ENCODE measurements at places on chromosomes 1 and 21.
A peak's percentile ranks its signal among the peaks of the same experiment; 100 is the strongest.

DNA sequence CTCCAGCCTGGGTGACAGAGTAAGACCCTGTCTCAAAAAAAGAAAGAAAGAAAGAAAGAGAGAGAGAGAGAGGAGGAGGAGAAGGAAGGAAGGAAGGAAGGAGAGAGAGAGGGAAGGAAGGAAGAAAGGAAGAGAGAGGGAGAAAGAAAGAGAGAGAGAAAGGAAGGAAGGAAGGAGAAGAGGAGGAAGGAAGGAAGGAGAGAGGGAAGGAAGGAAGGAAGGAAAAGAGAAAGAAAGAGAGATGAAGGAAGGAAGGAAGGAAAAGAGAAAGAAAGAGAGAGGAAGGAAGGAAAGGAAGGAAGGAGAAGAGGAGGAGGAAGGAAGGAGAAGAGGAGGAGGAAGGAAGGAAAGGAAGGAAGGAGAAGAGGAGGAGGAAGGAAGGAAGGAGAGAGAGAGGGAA, 82.2 kb upstream of the ATP1B1 start:
- H3K4me3 ChIP-seq = no peak overlapping the region
- peaks cover 12% of the 10 kb centered on the region for H3K4me1 ChIP-seq
- no peaks in the 10 kb centered on the region for H3K36me3 ChIP-seq
- H3K27me3 ChIP-seq = no peaks in the 10 kb centered on the region
- DNase-seq = no peak
- no peak overlapping the region for H3K27ac ChIP-seq

GRCh38 chr1:29384496-29385015, 148.2 kb downstream of the PTPRU start:
- H3K36me3 ChIP-seq = peaks cover under 1% of the 10 kb centered on the region
- peaks cover 11% of the 10 kb centered on the region for H3K4me1 ChIP-seq
- H3K27me3 ChIP-seq = peaks cover 29% of the 10 kb centered on the region
- DNase-seq = no peak
- H3K27ac ChIP-seq = no peak overlapping the region
- no peak overlapping the region for H3K4me3 ChIP-seq

GRCh38 chr1:195939844-195940243, 668.4 kb downstream of the KCNT2 start:
- no peak overlapping the region for H3K4me3 ChIP-seq
- no peaks in the 10 kb centered on the region for H3K27me3 ChIP-seq
- no peak overlapping the region for H3K27ac ChIP-seq
- no peaks in the 10 kb centered on the region for H3K36me3 ChIP-seq

- no peak for DNase-seq
- peak overlapping the region; percentile 61 for H3K4me3 ChIP-seq
- H3K27me3 ChIP-seq = no peaks in the 10 kb centered on the region
- peaks cover 24% of the 10 kb centered on the region for H3K4me1 ChIP-seq
- H3K36me3 ChIP-seq = no peaks in the 10 kb centered on the region
Measured at GRCh38 chr1:150981177-150981804, 801 bp upstream of the ANXA9 start.

DNA sequence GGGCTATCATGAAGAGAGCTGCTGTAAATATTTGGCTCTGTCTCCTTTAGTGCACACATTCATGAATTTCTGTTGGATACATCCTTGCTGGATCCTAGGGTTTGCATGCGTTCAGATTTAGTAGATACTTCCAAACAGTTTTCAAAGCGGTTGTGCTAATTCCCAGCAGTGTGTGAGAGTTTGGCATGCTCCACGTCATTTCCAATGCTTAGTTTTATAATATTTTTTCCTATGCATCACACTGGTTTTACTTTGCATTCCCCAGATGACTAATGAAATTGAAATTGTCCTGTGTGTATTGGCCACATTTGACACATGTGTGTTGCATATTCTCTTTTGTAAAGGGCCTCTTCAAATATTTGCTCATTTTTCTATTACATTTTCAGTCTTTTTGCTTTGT, 18.5 kb upstream of the AADACL3 start:
- H3K27me3 ChIP-seq = peaks cover 5% of the 10 kb centered on the region
- DNase-seq = no peak
- H3K4me1 ChIP-seq = no peaks in the 10 kb centered on the region
- no peak overlapping the region for H3K4me3 ChIP-seq
- H3K36me3 ChIP-seq = no peaks in the 10 kb centered on the region

GRCh38 chr21:41819236-41819855, 52.5 kb upstream of the RIPK4 start:
- peaks cover 8% of the 10 kb centered on the region for H3K4me1 ChIP-seq
- peaks cover 10% of the 10 kb centered on the region for H3K36me3 ChIP-seq
- no peaks in the 10 kb centered on the region for H3K27me3 ChIP-seq
- H3K27ac ChIP-seq = no peak overlapping the region

GRCh38 chr1:53279296-53280200, 41.2 kb upstream of the MAGOH start:
- no peak for DNase-seq
- H3K4me3 ChIP-seq = no peak overlapping the region
- no peaks in the 10 kb centered on the region for H3K36me3 ChIP-seq
- H3K4me1 ChIP-seq = peaks cover 5% of the 10 kb centered on the region
- H3K27me3 ChIP-seq = no peaks in the 10 kb centered on the region
- no peak overlapping the region for H3K27ac ChIP-seq

DNA sequence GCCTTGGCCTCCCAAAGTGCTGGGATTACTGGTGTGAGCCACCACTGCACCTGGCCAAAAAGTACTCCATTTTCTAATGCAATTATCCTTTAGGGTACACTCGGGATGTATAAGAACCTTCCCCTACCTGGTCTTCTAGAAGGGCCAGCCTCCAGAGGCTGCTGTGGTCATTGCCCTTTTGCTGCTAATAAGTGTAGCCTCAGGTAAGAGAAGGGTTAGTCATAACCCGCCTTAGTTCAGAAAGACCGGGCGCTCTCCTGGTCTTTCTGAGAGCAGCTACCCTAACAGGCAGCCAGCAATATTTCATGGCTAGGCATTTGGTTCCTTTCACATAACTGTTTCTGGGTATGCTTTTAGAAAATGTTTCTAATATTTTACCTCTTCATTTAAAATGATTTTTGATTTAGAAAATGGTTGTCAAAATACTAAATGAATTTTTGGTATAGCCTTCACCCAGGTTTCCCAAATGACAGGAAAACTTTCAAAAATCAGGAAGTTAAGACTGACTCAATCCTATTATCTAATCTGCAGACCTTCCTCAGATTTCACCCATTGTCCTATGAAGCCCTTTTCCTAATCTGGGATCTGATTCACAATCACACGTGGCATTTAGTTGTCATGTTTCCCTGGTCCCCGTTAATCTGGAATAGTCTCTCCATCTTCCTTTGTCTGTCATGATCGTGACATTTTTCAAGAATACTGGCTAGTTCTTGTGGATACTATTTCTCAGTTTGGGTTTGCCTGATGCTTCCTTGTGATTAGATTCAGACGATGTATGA, 479.0 kb downstream of the SIPA1L2 start:
- peaks cover 4% of the 10 kb centered on the region for H3K4me1 ChIP-seq
- no peak overlapping the region for H3K4me3 ChIP-seq
- no peaks in the 10 kb centered on the region for H3K36me3 ChIP-seq

GRCh38 chr1:27299385-27300271, 22.3 kb upstream of the TMEM222 start:
- H3K4me3 ChIP-seq = peak overlapping the region; percentile 70
- H3K27ac ChIP-seq = peak overlapping the region; percentile 93
- no peaks in the 10 kb centered on the region for H3K27me3 ChIP-seq
- DNase-seq = no peak

DNA sequence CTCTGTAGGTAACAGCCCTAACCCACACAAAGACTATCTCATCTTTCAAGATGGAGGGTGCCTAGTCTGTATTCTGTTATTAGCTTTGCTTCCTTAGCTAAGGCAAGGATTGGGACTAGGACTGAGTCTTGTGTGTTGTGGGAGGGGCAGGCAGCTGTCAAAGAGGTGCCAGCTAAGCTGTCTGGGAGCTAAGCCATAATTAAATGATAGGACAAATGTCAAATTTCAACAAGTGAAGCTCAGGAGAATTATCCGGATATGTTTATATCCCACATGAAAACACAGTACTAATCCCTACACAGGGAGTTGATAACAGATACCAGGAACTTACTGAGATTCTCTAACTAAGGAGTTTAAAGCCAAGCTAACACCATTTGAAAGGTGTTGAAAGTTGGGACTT, 70.5 kb upstream of the NGF start:
- H3K4me3 ChIP-seq = no peak overlapping the region
- H3K27me3 ChIP-seq = no peaks in the 10 kb centered on the region
- H3K4me1 ChIP-seq = peaks cover 4% of the 10 kb centered on the region
- H3K27ac ChIP-seq = no peak overlapping the region
- no peaks in the 10 kb centered on the region for H3K36me3 ChIP-seq

DNA sequence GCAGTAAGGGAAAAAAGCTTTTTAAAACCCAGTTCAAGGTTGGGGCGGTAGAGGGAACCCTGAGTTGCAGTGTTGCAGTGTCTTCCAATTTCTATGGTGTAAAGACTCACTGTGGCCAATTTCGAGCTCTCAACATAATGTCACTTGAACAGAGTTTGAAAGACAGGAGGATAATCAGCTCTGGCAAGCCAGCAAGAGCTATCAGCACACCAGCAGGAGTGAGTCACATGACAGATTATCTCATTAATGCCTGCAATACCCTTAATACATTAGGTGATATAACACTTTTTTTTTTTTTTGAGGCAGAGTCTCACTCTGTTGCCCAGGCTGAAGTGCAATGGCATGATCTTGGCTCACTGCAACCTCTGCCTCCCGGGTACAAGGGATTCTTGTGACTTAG, 22.8 kb downstream of the SLC9C2 start:
- no peaks in the 10 kb centered on the region for H3K4me1 ChIP-seq
- no peaks in the 10 kb centered on the region for H3K36me3 ChIP-seq
- DNase-seq = no peak
- no peaks in the 10 kb centered on the region for H3K27me3 ChIP-seq

DNA sequence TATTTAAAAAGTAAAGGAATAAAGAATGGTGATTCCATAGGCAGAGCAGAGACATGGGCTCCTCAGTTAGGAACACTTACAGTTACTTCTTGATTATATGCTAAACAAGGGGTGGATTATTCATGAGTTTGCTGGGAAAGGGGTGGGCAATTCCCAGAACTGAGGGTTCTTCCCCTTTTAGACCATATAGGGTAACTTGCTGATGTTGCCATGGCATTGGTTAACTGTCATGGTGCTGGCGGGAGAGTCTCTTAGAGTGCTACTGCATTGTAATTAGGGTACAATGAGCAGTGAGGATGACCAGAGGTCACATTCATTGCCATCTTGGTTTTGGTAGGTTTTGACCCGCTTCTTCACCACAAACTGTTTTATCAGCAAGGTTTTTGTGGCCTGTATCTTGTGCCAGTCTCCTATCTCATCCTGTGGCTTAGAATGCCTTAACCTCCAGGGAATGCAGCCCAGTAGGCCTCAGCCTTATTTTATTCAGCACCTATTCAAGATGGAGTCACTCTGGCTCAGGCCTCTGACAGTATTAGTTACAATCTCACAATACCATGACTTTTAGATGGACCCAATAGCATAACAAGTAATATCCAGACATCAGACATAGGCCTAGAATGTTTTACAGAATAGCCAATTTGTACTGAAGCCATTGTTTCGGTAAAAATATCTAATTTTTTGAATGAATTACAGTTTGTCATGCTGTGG, 106.8 kb downstream of the ZBTB18 start:
- no peaks in the 10 kb centered on the region for H3K36me3 ChIP-seq
- H3K27ac ChIP-seq = no peak overlapping the region
- no peak overlapping the region for H3K4me3 ChIP-seq
- no peak for DNase-seq
- H3K4me1 ChIP-seq = peaks cover 12% of the 10 kb centered on the region
- H3K27me3 ChIP-seq = peaks cover 2% of the 10 kb centered on the region

DNA sequence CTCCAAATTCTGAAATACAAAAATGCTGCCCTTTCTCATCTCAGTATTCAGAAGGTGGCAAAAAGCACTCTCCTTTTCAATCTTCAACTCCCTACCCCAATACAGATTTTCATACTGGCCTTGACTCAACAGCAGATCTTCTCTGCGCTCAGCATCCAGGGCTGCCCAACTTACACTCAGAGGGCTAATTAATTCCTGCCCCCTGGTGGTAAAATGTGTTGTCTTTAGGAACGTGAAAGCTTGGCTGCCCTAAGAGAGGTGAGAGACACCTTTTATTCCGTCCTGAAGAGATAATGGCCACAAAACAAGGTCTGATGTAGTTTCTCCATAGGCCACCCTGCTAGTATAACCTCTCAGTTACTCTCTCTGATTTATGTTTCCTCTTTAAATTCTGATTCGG, 25.0 kb downstream of the KRTAP24-1 start:
- H3K27ac ChIP-seq = no peak overlapping the region
- no peaks in the 10 kb centered on the region for H3K27me3 ChIP-seq
- peaks cover 4% of the 10 kb centered on the region for H3K4me1 ChIP-seq
- no peak for DNase-seq

- no peaks in the 10 kb centered on the region for H3K36me3 ChIP-seq
- H3K27ac ChIP-seq = no peak overlapping the region
- no peaks in the 10 kb centered on the region for H3K27me3 ChIP-seq
- H3K4me1 ChIP-seq = peaks cover 36% of the 10 kb centered on the region
Measured at GRCh38 chr1:61131716-61132115, 49.4 kb downstream of the NFIA start.

DNA sequence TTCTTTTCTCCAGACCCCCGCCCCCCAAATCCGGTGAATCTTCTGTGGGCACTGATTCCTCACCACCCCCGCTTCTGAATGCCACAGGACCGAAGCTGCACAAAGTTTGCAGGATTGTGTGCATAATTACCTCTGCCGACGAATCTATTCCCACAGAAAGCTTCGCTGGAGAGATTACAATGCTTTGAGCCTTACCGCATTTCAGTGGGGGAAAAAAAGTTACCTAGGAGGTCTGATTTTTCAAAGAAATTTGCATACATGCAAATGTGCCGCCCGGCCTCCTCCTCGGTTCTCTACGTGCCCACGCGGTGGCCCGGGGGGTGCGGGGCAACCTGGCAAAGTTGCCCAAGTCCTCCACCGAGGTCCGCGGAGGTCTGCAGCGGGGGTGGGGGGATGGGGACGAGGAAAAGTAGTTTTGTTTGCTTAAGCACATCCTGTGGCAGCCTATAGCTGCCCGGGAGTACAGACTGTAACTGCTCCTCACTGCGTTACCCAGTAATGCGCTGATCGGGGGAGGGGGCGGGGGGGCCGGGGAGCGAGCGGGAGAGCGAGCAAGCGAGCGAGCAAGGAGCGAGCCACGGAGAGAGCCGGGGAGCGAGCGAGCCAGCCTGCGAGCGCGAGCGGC, 563 bp upstream of the NFIA start:
- peaks cover 35% of the 10 kb centered on the region for H3K27me3 ChIP-seq
- H3K36me3 ChIP-seq = no peaks in the 10 kb centered on the region
- H3K27ac ChIP-seq = peak overlapping the region; percentile 77
- H3K4me3 ChIP-seq = peak overlapping the region; percentile 88
- peaks cover 46% of the 10 kb centered on the region for H3K4me1 ChIP-seq

- no peak for DNase-seq
- H3K27me3 ChIP-seq = peaks cover 2% of the 10 kb centered on the region
- H3K27ac ChIP-seq = peak overlapping the region; percentile 81
- peaks cover 5% of the 10 kb centered on the region for H3K36me3 ChIP-seq
- H3K4me3 ChIP-seq = peak overlapping the region; percentile 86
Measured at GRCh38 chr1:223712850-223713474, 623 bp downstream of the CAPN2 start.

Measured in type B pancreatic cell (in vitro differentiated cells).